ENCODE measurements at places on chromosomes 11 and 22.

DNA sequence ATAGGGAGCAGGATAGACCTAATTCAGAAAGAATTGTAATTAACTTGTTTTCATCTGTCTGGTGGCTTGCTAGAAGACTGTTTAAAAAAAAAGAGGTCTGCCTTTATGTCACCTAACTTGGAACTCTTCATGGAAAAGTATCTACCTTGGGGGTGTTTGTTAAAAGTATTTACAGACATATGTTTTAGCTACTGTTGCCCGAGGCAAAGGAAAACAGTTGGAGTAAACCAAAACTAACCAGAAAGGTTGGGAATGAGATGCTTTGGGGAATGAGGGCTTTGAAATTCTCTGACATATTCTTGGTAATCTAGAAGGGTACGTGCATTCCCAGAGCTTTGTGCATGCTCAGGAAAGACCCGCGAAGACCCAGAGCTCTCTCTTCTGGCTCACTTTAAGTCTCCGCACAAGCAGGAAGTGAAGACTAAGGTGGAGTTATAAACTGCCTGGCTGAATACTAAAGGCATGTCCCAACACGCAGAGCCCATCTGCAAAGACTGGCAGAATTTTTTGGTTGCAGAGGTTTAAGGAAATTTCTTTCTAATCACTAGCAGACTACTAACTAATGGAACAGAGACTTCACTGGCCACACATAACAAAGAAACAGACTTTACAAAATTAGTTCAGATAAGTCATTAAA, 33.2 kb downstream of the HIKESHI start:
- DNase-seq: no peak

- peak; percentile 43 for DNase-seq
These were observed 546 bp downstream of the GNB1L start for GRCh38 chr22:19853879-19854777.

DNA sequence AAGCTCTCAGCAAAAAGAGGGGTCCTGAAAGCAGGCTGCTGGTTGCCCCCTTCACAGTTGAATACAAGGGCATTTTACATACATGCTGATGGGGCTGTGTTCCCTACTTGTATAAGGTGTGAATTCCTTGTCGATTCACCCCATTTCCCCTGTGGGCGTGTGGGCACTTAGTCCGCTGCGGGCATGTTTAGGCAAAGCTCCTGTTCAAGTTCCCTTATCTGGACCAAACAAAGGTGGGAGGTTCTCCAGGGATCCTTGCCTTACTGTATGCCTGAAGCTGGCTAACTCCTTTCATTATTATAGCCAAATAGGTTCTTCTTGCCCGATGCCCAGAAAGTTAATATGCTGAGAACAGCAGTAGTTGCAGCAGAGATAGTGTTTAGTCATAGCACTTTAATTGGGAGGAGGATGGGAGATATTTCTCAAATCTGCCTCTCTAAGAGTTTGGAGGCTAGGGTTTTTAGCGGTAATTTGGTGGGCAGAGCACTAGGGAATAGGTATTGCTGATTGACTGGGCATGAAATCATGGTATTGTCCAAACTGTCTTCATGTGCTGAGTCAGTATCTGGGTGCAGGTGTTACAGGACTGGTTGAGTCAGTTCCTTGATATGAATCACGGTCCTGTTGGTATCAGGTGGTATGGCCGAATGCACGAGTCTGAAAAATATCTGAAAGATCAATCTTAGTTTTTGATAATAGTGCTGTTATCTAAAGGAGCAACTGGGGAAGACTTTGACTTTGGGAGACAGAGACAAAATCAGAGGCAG, 32.7 kb downstream of the METTL15 start:
- DNase-seq: no peak

DNA sequence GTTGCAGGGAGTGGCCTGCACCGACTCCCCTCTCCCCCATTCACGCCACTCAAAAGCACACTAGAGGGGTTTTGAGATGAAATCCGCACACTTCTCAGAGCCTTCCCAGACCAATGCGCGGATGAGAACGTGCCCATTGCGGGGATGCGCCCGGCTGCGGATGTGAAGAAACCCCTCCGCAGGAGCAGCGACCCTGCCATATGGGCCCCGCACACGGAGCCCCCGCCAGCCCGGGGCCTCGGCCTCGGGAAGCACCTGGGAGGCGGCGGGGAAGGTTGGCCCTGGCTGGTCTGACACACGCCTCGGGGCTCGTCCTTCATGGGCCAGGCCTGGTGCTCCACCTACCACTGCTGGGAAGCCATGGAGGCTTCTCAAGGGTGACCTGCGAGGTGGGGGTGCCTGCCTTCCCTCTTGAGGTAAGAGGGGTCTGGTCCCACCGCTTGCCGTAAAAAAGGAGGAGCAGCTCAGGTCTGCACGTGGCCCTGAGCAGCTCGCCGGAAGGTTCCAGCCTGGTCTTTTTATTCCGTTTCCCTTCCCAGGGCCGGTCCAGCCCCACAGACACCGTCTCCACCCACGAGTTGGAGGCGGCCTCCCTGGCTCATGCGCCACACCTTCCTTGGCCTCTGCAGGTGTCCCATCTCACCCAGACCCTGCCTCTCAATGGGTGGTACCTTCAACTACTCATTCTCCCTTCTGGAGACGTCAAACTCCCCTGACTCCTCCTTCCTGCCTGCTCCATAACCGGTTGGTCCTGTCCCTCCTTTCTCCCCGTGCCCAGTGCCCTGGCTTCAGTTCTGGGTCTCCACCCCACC, 39.4 kb downstream of the TRMU start:
- DNase-seq: no peak

DNA sequence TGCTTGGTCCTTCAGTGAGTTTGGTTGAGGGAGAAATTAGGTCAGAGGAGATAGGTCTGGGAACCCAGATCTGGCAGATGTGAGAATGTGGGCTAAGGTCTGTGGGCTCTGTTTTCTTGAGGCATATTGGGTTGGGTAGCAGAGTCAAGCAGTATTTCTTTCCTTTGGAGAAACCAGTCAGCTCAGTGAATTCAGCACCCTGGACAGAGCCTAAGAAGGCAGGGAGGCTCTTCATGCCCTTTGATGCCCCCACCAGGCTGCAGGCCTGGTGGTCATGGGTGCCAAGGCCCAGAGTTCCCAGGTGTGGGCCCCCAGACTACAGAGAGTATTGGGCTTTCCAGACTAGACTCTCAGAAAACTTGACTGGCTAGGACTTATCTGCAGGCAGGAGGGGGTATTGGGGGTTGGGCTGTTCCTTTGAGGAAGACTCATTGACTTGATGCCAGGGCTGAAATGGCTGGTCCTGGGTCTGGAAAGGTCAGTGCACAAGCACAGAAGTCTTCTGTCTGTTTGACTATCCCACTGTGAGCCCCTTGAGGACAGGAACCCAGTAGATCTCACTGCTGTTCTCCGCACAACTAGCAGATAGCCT, 45.3 kb upstream of the NECTIN1 start:
- no peak for DNase-seq

DNA sequence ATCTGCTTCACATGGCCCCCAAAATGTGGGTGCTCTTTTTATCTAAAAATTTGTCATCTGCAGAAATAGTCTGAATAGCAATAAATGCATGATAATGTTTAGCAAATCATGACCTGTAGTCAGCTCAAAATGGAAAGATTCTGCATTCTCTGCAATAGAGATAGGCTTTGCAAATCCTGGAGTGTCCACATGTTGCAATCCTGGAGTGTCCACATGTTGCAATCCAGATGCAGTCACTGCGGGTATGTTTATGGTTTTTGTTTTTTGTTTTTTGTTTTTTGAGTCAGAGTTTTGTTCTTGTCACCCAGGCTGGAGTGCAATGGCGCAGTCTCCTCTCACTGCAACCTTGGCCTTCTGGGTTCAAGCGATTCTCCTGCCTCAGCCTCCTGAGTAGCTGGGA, 20.2 kb upstream of the LRRC32 start:
- no peak for DNase-seq

DNA sequence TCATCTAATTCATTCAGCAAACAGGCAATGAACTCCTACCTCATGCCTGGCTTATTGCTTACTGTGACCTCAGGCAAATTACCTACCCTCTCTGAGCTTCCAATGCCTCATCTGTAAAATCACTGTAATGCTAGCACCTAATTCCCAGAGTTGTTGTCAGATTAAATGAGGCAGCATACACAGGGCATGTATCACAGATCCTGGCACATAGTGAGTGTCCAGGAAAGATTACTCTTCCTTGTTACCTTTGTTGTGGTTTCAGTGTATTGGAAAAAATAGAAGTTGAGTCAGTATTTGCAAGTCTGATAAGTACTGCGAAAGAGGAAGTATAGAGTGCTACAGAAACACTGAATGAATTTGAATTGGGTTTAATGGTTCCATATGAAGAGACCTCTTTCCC, 26.4 kb upstream of the LRRC55 start:
- DNase-seq: no peak

- DNase-seq: no peak
These were observed 89.4 kb downstream of the PACS1 start for GRCh38 chr11:66159324-66159984.

GRCh38 chr11:14329702-14330101, 29.3 kb downstream of the RRAS2 start:
- no peak for DNase-seq

GRCh38 chr11:77981346-77981947, 13.0 kb downstream of the INTS4 start:
- DNase-seq: no peak

DNA sequence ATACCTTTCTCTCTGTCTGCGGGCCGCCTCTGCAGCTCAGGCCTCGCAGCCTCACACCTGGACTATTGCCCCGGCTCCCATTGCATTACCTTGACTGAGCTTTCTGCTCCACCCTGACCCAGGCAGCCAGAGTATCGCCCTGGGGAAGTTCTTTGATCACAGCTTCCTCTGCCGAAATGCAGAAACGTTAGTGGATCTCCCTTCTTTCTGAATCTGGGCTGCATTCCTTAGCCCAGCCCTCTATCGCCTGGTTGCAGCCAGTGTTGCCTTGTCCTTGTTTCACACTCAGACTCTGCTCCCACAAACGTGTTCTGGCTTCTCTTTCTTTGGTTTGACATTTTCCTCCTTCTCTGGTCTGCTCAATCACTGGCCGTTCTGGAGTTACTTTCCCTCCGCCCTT, 195.7 kb downstream of the ADAMTS15 start:
- DNase-seq: no peak

GRCh38 chr11:73221996-73222395, 3.9 kb downstream of the P2RY2 start:
- DNase-seq: no peak

- DNase-seq: no peak
These were observed 177.3 kb upstream of the C11orf58 start for GRCh38 chr11:16561150-16561549.

DNA sequence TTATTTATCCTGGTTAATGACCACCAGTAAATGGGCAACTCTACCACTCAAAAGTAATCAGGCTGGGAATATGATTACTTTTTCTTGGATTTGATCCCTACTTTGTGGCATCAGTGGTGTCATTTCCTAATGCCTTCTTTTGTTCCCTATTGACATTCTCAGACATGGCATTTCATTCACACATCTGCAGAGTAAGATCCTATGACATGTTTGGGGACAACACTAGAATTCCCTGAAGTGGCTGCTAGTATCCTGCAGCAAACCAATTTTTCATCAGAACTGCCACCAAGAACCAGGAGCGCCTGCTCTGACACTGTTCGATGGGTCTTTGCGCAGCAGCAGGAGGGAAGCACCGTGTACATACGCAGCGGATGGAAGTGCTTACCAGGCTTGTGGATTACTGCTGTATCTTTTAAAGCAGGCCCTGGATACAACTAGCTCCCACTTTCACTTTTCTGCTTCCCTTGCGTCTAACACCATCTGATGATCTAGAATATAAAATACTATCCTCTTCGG, 97.7 kb downstream of the LARGE2 start:
- no peak for DNase-seq
